CD4-positive, alpha-beta T cell treated with Interleukin-10 for 1 hour (primary cell): ENCODE measurements at places on chromosomes 5 and 9.

DNA sequence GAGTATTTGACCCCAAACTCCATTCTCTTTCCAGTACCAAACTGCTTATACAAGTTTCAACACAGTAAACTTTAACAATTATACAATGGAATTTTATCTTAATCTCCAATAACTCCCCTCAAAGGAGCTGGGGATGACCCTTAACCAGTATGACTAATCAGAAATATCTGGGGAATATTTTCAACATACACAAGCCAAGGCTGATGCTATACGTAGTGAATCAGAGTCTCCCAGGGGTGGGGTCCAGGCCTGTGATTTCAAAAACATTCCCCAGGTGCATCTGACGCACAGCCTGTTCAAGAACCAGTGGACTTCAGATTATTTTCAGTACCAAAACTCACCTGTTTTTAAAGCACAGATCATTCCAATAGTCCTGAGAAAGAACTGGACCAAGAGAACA lies 11.8 kb upstream of the SEMA5A start:
- no peak for DNase-seq

GRCh38 chr5:316210-317085 lies 5.1 kb upstream of the AHRR start:
- no peak for DNase-seq

- DNase-seq = no peak
Measured at GRCh38 chr9:136186386-136186785, 18.5 kb downstream of the LHX3 start.

DNA sequence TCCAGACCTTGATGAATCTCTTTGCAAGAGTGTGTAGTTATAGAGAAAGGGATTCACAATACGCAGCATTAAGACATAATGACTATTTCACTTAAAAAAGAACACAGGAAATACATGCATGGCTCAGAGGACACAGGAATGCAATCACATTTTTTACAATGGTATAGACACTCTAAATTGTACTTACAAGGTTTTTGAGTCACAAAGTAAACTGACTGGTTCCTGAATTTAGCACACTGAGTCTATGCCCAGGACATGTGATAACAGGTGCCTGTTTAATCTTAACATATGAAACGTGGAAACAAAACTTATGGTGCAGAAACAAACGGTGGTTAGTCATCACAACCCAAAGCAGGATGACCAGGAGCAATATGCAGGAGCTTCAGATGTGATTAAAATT lies 6.7 kb downstream of the EPB41L4A start:
- DNase-seq = no peak

DNA sequence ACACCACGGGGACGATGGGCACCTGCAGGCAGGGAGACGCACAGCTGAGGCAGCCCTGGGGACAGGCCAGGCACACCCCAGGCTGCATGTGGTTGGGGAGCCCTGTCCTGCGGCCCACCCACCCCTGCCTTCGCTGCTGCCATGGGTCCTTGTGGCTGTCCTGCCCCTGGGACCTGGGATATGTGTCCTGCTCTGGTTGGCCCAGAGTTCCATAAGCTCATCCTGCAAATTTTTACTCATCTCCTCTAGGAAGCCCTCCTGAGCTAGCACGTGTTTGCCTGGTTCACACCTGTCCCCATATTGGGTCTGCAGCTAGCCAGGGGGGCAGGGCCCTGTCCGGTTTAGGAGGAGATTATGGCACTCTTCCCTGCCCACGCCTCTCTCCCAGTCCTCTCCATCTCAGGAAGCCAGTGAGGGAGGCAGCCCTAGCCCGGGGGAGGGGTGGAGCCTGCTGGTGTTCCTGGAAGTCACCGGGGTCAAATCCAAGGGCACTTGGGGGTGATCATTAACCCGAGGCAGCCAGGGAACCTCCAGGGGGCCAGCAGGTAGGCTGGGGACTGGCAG lies 12.2 kb downstream of the EGFL7 start:
- DNase-seq = no peak

DNA sequence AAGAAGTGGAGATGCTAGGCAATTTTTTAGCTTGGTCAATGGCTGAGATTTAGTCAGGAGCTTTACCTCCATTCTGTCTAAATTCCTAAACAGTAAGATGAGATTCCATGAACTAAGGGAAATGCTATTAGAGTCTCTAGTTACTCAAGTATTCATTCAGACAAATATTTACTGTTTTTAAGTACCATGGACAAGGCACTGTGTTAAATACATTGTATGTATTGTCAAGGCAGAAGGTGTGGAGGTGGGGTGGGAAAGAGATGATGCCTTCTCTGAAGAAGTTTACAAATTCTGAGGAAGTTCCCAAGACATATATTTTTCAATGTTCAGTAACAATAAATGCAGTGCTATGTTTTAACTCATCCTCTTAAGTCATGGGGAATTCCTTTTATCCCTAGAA lies 459.9 kb upstream of the NMUR2 start:
- DNase-seq = no peak

DNA sequence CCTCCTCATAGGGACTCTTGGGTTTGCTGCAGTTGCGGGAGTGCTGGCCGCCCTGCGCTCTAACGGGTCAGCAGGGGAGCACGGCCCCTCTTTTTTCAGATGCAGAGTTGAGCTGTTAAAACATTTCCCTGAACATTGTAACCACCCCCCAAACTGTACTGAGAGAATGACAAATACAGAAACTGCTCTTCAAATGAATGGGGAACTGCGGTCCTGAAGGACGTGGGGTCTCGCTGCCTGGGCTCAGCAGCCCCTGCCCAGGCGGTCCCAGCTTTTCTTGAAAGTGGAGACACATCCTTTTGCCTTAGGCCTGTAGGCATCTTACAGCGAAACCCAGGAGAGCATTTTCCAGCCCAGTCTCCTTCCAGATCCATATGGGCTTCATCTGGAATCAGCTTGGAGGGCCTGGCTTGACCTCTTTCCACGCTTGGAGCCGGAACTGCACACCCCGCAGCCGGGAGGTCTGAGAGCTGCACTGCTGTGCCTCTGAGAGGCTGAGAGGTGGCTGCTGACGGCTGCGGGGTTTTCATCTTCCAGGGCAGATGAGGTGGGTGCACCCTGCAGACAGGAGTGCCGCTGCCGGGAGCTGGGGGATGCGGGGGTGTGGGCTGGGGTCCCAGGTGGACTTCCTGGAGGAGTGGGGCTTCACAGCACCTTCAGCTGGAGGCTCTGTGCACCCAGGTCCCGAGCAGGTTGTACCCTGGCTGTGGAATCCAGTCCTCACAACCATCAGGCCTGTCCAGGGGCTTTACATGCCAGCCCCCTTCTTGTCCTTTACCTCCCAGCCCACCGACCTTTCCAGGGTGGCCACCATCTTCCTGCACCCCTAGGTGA lies 1.2 kb upstream of the AGPAT2 start:
- DNase-seq = no peak

GRCh38 chr5:118405650-118406061 lies 582.7 kb downstream of the DTWD2 start:
- no peak for DNase-seq

- DNase-seq = no peak
Measured at GRCh38 chr9:136645903-136646754, 16.6 kb upstream of the EGFL7 start.

GRCh38 chr5:124599028-124599973 lies 147.1 kb downstream of the ZNF608 start:
- DNase-seq = no peak

GRCh38 chr5:54001976-54002775 lies 308.2 kb downstream of the ARL15 start:
- DNase-seq = no peak

DNA sequence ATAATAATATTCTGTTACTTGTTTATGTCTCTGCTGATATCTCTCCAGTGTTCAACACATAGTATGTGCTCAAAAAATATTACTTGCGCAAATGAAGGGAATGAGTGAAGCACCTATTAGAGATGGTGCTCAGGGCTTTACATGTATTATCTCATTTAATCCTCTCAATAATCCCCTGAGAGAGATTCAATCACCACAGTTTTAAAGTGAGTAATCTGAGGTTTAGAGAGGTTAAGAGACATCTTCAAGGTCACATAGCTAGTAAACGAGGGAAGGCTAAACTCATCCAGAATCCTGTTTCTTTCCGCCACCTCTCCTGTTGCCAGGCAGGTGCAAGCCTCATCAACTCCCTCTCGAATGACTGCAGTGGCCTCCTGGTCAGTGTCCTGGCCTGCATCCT lies 82.0 kb downstream of the UGCG start:
- no peak for DNase-seq

- no peak for DNase-seq
Measured at GRCh38 chr9:127557466-127557869, 54.6 kb upstream of the STXBP1 start.

- DNase-seq = peak; percentile 7
Measured at GRCh38 chr5:136249678-136250266, 56.8 kb upstream of the SMIM32 start.
